ENCODE measurements at places on chromosomes 7 and 10. TPM values are rescaled to one million over a fixed set of nuclear protein-coding genes. Genes with fewer than 3 reads are reported as not detected.

Gene LGI1
- total RNA-seq = not detected

Gene TNS3
- total RNA-seq = 33.3 TPM

Gene TFR2
- total RNA-seq = not detected

Gene RBP4
- total RNA-seq = not detected

Gene GSTO1
- 54.6 TPM for total RNA-seq

Gene PRPS1L1
- not detected for total RNA-seq

Gene DDC
- 0.64 TPM for total RNA-seq

Gene PTPN20
- total RNA-seq = 0.26 TPM

Gene GSTO2
- 33.8 TPM for total RNA-seq

Gene ZNF438
- total RNA-seq = 6.8 TPM

Gene SPAM1
- not detected for total RNA-seq

Gene GIMAP5
- not detected for total RNA-seq

Gene CEP55
- total RNA-seq = 25.2 TPM

Gene HOXA10
- 3.9 TPM for total RNA-seq

Gene DNAJC1
- total RNA-seq = 57.8 TPM

Gene RAB19
- total RNA-seq = not detected

Gene TMEM225B
- total RNA-seq = 0.96 TPM

Gene CCT6A
- total RNA-seq = 222 TPM

Gene CLRN3
- total RNA-seq = not detected

Gene WNT8B
- not detected for total RNA-seq

Gene AKR1C4
- total RNA-seq = not detected

Gene AFAP1L2
- total RNA-seq = 8.5 TPM

Gene ARHGAP22
- 4.0 TPM for total RNA-seq

Gene EFCAB10
- not detected for total RNA-seq

Gene SLC26A3
- not detected for total RNA-seq

Gene CCDC146
- total RNA-seq = 2.7 TPM

Gene CACNB2
- 3.3 TPM for total RNA-seq

Gene ZPBP
- not detected for total RNA-seq

Gene ERV3-1
- 11.2 TPM for total RNA-seq

Gene LLCFC1
- total RNA-seq = not detected

Gene CPA4
- 4.3 TPM for total RNA-seq

Gene NRBF2
- total RNA-seq = 56.9 TPM

Gene ZNF425
- 3.3 TPM for total RNA-seq

Gene CTAGE4
- 26.0 TPM for total RNA-seq

Gene TMEM139
- 9.2 TPM for total RNA-seq

Gene MRLN
- not detected for total RNA-seq

Gene FHIP2A
- total RNA-seq = 17.2 TPM

Gene HOXA6
- total RNA-seq = 2.0 TPM

Gene ZEB1
- 20.6 TPM for total RNA-seq

Gene GRM3
- total RNA-seq = not detected

Gene FBXL15
- 11.1 TPM for total RNA-seq

Gene MYPN
- 0.22 TPM for total RNA-seq

Gene HEPACAM2
- not detected for total RNA-seq

Gene PITRM1
- 132 TPM for total RNA-seq

Gene DOCK4
- 31.4 TPM for total RNA-seq

Gene LOXL4
- total RNA-seq = not detected

Gene LHFPL3
- total RNA-seq = not detected

Gene NME8
- total RNA-seq = 1.5 TPM

Gene ASAH2
- total RNA-seq = 7.4 TPM

Gene TAS2R4
- 3.5 TPM for total RNA-seq

Gene BMPER
- total RNA-seq = not detected

Gene NKX1-2
- total RNA-seq = 0.35 TPM

Gene GPR26
- not detected for total RNA-seq

Gene SH2D4B
- total RNA-seq = not detected
